ENCODE measurements at places on chromosomes 16 and 17. TPM values are rescaled to one million over a fixed set of nuclear protein-coding genes. Genes with fewer than 3 reads are reported as not detected.

The SHISA9 gene
- 0.27 TPM for total RNA-seq

The P2RX1 gene
- total RNA-seq: 0.21 TPM

The RGS11 gene
- total RNA-seq: 2.6 TPM

The OGFOD3 gene
- 54.8 TPM for total RNA-seq

The SLX1A gene
- total RNA-seq: 73.2 TPM

The GCGR gene
- not detected for total RNA-seq

- H3K4me3 ChIP-seq: no peak overlapping the region
- H3K27ac ChIP-seq: peak overlapping the region; percentile 98
- peaks cover 44% of the 10 kb centered on the region for H3K4me1 ChIP-seq
Observed at GRCh38 chr16:11583889-11584565, 2.7 kb downstream of the LITAF start.

DNA sequence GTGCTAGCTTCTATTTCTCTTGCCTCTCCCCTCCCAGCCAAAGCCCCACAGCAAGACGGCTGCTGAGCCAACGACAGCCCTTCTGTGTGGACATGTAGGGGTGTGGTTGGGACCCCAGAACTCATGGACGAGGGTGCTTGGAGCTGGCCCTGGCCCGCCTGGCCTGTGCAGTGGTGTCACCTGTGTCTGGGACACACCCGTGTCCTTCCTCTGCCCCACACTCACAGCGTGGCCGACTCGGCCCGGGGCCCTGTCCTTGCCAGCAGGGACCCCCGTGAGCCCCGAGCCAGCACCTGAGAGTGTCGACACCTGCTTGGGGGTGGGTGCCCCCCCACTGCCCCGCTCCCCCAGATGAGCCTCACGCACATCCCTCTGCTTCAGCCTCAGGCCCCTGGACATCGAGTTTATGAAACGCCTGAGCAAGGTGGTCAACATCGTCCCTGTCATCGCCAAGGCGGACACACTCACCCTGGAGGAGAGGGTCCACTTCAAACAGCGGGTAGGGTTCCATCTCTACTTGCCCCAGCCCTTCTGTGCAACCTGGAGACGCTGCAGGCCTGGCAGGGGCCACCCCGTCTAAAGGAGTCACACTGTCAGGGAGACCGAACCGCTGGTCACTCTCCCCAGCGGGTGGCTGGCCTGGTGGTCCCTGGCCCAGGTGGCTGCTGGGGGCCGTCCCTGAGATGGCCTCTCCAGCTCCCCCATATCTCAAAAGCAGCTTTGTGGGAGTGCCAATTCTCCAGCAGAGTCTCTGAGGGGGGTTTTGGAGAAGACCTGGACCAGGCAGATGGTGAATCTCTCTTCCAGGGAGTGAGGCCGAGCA lies 349.8 kb downstream of the SEC14L1 start:
- peaks cover 39% of the 10 kb centered on the region for H3K36me3 ChIP-seq
- H3K27ac ChIP-seq: no peak overlapping the region
- peak; percentile 2 for DNase-seq
- H3K4me1 ChIP-seq: peaks cover 19% of the 10 kb centered on the region
- H3K27me3 ChIP-seq: no peaks in the 10 kb centered on the region

- no peak overlapping the region for H3K27ac ChIP-seq
- no peaks in the 10 kb centered on the region for H3K27me3 ChIP-seq
- DNase-seq: no peak
- H3K4me3 ChIP-seq: no peak overlapping the region
- H3K4me1 ChIP-seq: no peaks in the 10 kb centered on the region
Observed at GRCh38 chr16:66475232-66475631, 48.1 kb downstream of the BEAN1 start.

DNA sequence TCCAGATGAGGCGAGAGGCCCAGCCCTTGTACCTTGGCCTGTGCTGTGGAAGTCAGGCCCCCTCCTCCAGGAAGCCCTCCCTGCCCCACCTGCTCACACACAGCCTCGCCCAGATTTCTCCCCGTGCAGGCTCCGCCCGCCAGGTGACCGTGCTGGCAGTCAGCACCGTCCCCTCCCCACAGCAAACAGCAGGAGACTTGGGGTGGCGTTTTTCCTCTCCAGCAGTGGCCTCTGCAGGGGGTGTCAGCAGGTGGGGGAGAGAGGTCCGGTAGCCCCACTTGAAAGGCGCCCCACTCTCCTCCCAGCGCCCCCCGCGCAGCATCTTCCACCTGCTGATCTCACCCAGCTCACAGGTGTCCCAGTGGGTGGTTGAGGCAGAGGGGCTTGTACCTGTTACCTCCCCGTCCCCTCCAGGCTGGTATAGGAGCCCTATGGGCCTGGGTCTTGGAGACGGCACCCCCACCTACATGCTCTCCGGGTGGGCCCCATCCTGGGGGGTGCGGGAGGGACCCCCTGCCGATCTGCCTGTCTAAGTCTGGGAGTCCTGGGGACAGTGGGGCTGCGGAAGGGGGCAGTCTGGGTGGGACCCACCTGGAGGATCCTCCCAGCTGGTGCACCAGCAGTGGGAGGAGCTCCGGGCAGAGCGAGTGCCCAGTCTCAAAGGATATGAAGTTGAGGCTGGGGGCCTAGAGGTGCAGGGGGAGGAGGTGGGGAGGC lies 4.2 kb upstream of the C1QTNF8 start:
- H3K4me1 ChIP-seq: peaks cover 3% of the 10 kb centered on the region
- no peaks in the 10 kb centered on the region for H3K36me3 ChIP-seq
- no peaks in the 10 kb centered on the region for H3K27me3 ChIP-seq
- no peak for DNase-seq
- no peak overlapping the region for H3K27ac ChIP-seq
- H3K4me3 ChIP-seq: no peak overlapping the region

- H3K36me3 ChIP-seq: no peaks in the 10 kb centered on the region
- H3K4me1 ChIP-seq: no peaks in the 10 kb centered on the region
- no peak overlapping the region for H3K4me3 ChIP-seq
- H3K27me3 ChIP-seq: no peaks in the 10 kb centered on the region
- peak; percentile 5 for DNase-seq
- H3K27ac ChIP-seq: no peak overlapping the region
Observed at GRCh38 chr17:66260688-66261087, 31.5 kb upstream of the APOH start.

GRCh38 chr16:4534151-4534790 lies 4.3 kb downstream of the CDIP1 start:
- H3K36me3 ChIP-seq: no peaks in the 10 kb centered on the region
- no peak for DNase-seq
- H3K4me1 ChIP-seq: peaks cover 25% of the 10 kb centered on the region
- H3K27ac ChIP-seq: no peak overlapping the region
- H3K27me3 ChIP-seq: no peaks in the 10 kb centered on the region

- H3K4me1 ChIP-seq: peaks cover 29% of the 10 kb centered on the region
- no peak for DNase-seq
- H3K27ac ChIP-seq: no peak overlapping the region
Observed at GRCh38 chr16:69595127-69596036, 29.6 kb downstream of the NFAT5 start.

DNA sequence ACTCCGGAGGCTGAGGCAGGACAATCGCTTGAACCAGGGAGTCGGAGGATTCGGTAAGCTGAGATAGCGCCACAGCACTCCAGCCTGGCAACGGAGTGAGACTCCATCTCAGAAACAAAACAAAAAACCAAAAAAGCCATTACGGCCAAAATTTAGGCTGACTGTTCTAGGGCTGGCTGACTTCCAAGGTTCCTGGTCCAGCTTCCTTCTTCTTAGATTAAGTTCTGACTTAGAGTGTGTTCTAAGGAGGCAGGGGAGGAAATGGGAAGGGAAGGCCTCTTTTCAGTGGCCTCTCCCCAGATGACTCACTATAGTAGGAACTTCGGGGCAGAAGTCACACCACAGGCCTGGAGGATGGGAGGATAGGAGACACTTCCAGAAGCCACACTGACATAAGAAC lies 27.7 kb upstream of the CLEC18B start:
- DNase-seq: peak; percentile 33
- peaks cover 6% of the 10 kb centered on the region for H3K4me1 ChIP-seq
- H3K27ac ChIP-seq: peak overlapping the region; percentile 64
- peaks cover 24% of the 10 kb centered on the region for H3K36me3 ChIP-seq
- H3K4me3 ChIP-seq: no peak overlapping the region

- no peak for DNase-seq
- H3K27ac ChIP-seq: no peak overlapping the region
- peaks cover 19% of the 10 kb centered on the region for H3K4me1 ChIP-seq
- no peaks in the 10 kb centered on the region for H3K36me3 ChIP-seq
Observed at GRCh38 chr16:72921620-72922019, 126.3 kb downstream of the ZFHX3 start.

DNA sequence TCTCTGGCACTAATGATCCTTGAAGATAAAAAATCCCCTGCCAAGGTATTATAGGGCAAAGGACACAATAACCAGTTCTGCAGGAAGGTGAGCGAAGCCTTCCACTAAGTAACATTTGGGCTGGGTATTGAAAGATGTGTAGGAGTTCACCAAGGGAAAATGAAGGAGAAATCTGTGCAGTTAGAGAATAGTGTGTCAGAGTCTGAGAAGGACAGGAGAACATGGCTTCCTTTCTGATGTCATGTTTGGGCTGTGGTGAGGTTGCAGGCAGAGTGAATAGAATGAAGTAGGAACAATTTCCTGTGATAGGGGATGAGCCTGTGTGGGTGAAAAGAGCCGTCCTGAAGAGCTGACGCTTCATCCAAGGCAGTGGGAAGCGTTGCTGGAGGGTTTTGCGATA lies 24.1 kb upstream of the CIITA start:
- H3K36me3 ChIP-seq: no peaks in the 10 kb centered on the region
- DNase-seq: no peak
- no peak overlapping the region for H3K27ac ChIP-seq
- no peaks in the 10 kb centered on the region for H3K4me1 ChIP-seq

DNA sequence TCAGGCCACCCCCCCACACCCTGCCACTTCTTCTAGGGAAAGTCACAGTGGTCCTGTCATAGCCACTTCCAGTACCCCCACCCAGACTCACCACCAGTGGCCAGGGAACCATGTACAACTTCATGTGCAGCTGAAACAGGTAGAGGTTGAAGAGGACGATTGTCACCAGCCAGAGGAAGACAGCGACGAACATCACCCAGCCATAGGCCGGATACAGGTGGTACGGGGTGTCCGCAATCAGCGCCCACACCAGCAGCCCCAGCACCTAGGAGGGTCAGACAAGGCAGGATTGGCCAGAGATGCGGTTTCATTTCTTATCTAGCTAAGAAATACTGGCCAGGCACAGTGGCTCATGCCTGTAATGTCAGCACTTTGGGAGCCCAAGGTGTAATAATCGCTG lies 16.7 kb downstream of the ARL2BP start:
- H3K36me3 ChIP-seq: no peaks in the 10 kb centered on the region

Measured in thyroid gland (tissue), 4 donors.